Activated CD8-positive, alpha-beta memory T cell treated with anti-CD3 and anti-CD28 coated beads, Interleukin-2, amount 50 U/mL, for 4 hours (primary cell): ENCODE measurements at places on chromosomes 1 and 21.
A peak's percentile ranks its signal among the peaks of the same experiment; 100 is the strongest.

- no peak for DNase-seq
Measured at GRCh38 chr1:64043976-64044375, 159.4 kb upstream of the UBE2U start.

DNA sequence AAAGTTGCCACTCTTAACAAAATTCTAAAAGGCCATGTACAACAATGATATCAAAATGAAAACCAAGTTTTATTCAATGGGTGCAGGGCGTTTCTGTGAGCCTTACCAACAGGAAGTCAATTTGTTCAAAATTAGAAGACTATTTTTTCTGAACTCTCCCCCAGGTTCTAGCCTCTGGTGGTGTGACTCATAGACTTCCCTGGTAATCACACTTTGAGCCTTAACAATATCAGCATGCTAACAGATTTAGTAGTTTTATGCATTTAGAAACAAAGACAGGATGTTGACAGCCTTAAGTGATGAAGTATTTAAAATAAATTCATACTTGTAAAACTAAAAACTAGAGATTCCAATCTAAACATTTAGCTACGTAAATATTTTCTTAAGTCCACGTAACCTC lies 88.4 kb downstream of the LRRC8C start:
- no peak for DNase-seq

DNA sequence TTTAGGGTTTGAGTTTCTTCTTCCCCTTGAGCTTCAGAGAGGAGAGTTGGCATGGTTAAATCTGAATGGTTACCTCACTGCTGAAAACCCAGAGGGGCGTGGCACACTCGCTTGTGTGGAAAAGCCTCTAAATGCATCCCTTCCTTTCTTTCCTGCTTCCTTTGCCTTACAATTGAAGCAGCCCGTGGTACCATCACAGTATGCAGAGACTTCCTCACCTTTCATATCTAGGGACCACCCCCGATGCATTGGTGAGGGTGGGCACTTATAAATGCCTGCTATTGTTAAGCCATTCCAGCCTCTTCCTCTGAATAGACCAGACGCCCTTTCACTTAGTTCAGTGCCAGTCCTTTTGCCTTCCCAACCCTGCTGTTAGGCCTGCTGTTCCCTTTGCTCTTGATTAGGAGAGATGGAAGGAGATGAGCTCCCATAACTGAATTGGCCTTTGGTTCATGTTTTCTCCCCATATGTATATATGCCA lies 21.9 kb upstream of the LAX1 start:
- no peak for DNase-seq

DNA sequence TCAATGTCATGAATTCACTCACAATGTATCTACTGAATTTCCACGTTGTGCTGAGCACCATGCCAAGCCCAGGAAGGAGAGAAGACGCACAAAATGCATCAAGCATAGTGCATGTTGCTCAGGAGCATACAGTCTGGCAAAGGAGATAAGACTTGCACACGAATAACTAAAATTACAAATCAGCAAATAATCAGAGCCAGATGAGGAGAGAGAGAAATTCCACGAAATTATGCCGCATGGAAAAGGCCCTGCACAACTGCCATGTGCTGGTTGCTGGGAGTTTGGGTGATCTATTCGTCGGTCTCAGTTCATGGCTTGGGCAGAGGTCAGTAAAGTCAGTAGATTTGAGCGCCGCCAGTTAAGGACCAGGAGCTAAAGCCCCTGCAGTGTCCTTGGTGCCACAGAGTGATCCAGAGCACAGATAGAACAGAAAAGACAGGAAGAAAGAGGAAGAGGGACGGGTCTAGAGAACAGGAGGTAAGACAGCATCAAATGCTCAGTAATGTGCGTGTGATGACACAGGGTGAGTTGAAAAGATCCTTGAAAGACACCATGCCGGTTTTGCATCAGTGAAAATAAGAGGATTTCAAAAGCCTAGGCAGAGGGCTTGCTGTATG lies 55.1 kb upstream of the ZNF281 start:
- no peak for DNase-seq

- DNase-seq = no peak
Measured at GRCh38 chr21:19785941-19786340, 1212.3 kb upstream of the NCAM2 start.

DNA sequence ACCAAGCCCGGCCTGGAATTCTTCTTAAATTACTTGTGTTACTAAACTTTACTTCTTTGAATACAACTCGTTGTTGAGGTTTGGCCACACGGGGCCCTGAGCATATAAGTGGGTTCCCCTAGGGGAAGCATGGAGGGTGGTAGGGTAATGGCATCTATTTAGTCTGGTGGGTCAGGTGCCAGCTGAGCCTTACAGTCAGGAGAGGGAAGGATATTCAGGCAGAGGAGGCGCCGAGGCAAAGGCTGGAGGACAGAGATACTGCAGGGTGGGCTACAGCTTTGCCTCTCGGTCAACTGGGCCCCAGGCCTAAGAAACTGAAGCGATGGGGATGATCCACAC lies 424 bp upstream of the NECAP2 start:
- DNase-seq = no peak

DNA sequence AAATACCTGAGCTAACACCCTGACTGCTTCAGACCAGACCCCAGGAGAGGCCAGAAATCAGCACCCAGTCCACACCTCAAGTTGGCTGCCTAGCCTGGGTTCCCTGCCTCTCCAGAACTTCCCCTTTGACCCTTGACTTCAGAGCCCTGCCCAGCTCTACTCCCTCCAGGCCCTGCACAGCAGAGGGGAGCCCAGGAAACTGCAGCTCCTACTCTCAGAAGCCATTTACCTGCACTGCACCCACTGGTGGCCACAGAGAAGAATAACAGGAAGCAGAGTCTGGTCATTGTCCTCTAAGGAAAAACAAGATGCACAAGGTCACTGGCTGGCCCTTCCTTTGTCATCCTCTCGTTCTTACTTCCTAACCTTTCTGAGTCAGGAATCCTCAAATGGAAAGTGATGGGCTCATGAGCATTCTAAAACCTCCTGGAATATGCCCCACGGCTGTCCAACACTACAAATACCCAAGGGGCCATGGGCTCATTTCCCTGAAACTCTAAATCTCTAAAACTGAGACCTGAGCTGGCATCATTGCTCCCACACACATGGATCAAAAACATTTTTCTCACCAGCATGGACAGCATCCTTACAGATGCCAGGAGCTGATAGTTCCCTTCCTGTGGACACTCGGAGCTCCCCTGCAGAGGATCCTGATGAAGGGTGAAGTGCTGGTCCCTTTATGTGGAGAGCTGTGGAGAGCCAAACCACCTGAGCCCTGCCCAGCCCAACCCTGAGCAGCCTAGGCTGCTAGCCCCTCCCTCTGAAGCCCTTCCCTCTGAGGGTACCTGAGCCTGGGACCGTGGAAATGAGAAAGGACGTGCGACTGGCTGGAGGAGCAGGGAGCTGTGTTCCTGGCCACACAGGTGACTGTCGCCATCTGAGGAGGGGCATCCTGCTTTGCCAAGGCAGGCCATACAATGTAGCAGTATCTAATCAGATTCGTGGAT lies at the start of gene ITLN2:
Gene ITLN2, minus strand, starts transcription at position 652 of the 947 bp plus-strand sequence. Its CDS starts 68 bp downstream, at position 584.
- peak; percentile 39 for DNase-seq

- DNase-seq = no peak
Measured at GRCh38 chr1:234897390-234897749, 231.3 kb downstream of the TOMM20 start.

- DNase-seq = no peak
Measured at GRCh38 chr1:83958704-83959103, 40.2 kb downstream of the TTLL7 start.

DNA sequence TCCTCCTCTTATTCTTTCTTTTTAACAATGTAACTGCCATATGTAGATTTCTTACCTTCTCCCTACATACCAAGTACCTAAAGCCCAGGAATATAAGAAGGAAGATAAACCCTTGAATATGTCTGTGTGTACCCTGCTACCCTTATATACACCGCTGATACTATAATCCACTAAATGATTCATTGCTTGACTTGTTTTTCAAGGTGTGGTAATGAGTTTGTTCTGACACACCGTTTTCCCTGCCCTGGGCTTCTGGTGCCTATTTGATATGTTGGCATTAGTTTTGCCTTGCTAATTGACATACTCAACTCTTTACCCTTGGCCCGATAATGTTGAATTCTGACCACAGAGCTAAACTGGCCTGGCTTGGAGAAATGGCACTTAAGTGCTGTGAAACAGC lies 64.3 kb downstream of the IL23R start:
- DNase-seq = no peak

GRCh38 chr1:107935396-107936064 lies 29.4 kb downstream of the VAV3 start:
- no peak for DNase-seq

- DNase-seq = no peak
Measured at GRCh38 chr1:232477728-232478127, 152.2 kb downstream of the SIPA1L2 start.

DNA sequence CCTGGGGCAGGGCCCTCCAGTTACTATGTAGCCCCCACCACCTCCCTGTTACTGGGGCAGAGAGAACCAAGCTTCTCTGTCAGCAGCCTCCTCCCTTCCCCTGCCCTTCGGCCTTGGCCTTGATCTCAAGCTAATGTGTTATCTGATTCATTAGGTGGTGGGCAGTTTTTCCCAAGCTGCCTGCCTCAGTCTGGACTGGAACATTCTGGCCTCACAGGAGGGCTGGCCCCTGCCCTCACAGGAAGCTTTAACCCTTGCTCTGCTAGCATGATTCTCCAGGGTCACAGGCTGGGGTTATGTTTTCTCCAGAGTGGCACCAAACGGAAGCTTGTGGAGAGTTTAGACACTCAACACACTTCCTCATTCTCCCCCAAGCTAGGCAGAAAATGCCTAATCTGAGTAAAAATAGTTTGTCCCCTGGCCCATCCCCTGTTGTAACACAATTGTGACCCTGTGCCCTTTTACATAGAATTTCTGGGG lies 37.2 kb upstream of the SLC6A9 start:
- no peak for DNase-seq

DNA sequence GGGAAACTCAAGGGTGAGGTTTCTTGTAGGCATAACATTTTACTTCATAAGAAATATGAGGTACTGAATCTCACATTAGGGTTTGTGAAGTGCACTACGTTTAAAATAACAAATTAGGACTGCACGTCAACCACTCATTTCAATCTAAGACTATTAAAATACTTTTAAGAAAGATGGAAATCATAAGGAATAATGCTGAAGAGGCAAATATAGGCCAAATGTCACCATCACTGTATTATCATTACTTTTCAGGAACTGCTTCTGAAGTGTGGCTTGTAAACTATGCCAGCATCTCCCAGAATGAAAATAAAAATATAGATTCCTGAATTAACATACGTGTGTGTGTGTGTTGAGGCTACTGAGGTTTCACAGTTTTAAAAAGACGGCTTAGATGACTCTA lies 56.8 kb downstream of the INTS7 start:
- DNase-seq = no peak

DNA sequence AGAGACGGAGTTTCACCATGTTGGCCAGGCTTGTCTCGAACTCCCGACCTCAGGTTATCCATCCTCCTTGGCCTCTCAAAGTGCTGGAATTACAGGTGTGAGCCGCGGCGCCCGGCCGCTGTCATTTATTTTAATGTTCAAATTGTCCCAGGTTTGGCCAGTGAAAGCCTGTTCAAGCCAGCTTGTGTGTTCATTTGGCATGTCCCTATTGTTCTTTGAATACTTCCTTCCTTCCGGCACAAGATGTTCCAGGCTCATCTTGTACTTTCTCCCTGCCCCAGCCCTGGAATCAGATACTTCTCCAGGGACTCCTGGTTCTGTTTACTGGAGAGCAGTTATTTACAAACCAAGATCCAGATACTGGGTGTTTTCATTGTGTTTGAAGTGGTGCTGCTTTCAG lies 37.0 kb downstream of the ZBTB8B start:
- no peak for DNase-seq

GRCh38 chr21:27571706-27572105 lies 604.8 kb upstream of the ADAMTS5 start:
- no peak for DNase-seq

- DNase-seq = no peak
Measured at GRCh38 chr1:227654431-227654830, 80.7 kb downstream of the JMJD4 start.

- DNase-seq = no peak
Measured at GRCh38 chr1:154751690-154752089, 118.4 kb downstream of the KCNN3 start.

DNA sequence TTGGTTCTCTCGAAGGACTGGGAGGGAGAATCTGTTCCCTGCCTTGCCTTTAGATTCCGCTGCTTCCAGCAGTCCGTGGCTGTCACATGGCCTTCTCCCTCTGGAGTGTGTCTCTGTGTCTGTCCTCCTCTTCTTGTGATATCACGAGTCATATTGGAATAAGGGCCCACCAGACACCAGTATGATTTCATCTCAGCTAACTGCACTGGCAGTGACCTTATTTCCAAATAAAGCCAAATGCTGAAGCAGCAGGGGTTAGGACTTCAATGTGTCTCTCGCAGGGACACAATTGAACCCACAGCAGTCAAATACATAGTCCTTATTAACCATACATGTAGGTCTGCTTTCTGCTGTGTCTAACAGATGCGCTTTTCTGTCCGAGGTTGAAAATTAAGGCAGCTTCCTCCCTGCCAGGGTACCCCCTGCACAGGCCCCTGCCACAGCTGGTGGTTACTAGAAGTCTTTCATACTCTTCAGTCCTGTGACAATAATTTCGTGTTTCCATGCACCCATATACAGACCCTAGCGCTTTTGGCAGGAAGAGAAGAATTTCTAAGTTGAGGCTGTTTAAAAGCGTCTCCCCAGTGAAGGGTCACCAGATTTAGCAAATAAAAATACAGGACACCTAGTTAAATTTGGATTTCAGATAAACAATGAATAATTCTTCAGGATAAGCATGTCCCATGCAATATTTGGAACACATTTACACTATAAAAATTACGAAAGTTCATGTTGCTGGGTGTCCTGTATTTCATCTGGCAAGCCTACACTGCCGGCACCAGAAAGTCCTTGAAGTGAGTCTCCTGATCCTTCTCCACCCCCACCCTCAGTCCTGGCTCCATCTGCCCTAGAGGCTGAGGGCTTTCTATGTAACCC lies 182.1 kb downstream of the ETS2 start:
- no peak for DNase-seq

DNA sequence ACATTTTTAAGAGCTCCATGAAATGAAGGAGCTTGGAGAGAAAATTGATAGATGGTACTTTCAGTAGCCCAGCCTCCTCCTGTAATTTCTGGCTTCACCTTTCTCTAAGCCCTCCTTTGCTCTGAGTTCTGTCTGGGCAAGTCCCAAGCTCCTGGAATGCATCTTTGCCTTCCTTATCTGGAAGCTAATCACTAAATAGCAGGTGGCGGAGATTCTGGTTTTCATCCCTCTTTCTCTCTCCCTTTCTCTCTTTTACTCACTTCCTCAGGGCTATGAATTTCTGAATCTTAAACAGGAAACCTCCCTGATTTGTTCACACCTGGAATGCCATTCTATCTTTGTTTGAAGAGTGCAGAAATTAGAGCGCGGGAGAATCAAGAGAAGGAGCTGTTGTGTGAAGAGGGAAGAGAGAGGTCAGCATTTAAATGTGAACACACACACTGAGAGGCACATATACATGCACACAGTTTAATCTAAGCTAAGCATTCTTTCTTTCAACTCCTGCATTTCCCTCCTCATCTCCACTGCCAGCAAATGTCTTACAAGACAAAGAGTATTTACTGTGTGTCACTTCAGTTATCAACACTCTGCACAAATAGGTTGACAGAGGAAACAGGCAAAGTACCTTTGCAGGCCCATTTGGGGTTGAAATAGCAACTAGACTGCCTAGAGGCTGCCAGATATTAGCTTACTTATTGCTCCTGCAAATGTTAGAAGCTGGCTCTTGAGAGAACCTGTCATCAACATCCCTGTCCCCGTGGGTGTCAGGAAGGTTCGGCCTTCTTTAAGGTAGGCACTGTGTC lies 199.4 kb upstream of the CAMK1G start:
- DNase-seq = no peak

- DNase-seq = no peak
Measured at GRCh38 chr1:60697204-60697994, 385.0 kb upstream of the NFIA start.
